Stimulated activated naive CD4-positive, alpha-beta T cell treated with Interleukin-2 at 50 U/mL for 16 hours (primary cell): ENCODE measurements at places on chromosomes 1 and 21.
A peak's percentile ranks its signal among the peaks of the same experiment; 100 is the strongest.

DNA sequence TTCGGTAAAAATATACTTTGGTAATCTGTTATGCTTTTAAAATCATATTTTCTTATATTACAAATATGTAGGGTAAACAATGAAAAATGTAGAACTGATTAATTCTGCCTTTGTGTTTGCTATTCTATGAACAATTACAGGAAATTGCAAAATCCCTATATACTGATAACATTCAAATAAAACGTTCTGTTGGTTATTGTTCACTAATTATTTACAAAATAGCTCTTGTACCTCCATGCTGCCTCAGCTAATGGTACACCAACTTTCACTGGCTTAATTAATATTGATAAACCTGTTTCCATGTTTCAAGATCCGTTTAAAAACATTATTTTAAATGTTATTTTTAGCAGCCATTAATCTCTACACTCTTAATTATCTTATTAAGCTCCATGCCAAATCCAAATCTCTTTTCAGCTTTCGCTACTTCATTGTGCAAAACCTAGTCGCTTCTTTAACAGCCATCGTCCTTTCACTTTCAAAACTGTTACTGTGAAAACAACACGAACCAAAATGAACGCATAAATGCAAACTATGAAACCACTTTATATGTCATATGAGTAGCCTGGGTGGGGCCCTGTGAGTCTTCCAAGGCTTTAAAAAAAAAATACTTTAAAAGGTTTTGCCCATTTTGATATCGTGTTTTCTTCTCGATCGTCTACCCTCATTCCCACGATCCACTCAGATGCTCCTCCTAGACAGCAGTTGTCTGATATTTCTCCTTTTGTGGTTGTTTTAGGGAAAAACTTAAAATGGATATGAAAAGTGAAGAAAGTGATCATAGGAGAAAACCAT is 807.1 kb downstream of the USP25 start:
- DNase-seq, result no peak

DNA sequence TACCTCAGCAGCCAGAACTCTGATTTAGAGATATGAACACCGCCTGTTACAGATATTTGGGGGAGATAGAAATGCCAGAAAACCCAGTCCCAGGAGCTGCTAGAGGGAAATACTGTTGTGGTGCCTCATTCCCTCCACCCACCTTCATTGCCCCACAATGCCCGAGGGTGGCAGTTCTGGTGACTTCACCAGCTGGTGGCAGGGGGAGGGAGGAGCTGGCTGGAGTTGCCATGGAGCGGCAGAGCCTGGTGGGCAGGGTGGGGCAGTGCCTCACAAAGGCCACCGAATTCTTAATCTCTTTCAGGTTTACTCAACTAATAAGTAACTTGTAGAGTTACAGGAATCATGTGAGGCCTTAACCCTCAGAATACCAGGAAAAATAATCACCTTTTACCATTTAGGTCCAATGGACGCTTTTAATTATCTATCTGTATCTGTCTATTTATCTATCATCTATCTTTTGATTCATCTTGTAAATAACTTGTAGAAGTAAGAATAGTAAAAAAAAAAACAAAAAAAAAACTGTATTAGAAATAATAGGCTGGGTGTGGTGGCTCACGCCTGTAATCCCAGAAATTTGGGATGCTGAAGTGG is 11.7 kb upstream of the S100A11 start:
- peak; percentile 69 for DNase-seq

- no peak for DNase-seq
These were observed 261.9 kb downstream of the VAV3 start for GRCh38 chr1:107702946-107703571.

GRCh38 chr1:181173761-181174447 is 85.4 kb downstream of the IER5 start:
- no peak for DNase-seq

GRCh38 chr1:198590454-198590853 is 48.4 kb upstream of the PTPRC start:
- no peak for DNase-seq

- DNase-seq, result no peak
These were observed 24.0 kb downstream of the PLA2G5 start for GRCh38 chr1:20093940-20094391.

GRCh38 chr1:225710804-225711203 is 57.9 kb upstream of the ENAH start:
- no peak for DNase-seq

DNA sequence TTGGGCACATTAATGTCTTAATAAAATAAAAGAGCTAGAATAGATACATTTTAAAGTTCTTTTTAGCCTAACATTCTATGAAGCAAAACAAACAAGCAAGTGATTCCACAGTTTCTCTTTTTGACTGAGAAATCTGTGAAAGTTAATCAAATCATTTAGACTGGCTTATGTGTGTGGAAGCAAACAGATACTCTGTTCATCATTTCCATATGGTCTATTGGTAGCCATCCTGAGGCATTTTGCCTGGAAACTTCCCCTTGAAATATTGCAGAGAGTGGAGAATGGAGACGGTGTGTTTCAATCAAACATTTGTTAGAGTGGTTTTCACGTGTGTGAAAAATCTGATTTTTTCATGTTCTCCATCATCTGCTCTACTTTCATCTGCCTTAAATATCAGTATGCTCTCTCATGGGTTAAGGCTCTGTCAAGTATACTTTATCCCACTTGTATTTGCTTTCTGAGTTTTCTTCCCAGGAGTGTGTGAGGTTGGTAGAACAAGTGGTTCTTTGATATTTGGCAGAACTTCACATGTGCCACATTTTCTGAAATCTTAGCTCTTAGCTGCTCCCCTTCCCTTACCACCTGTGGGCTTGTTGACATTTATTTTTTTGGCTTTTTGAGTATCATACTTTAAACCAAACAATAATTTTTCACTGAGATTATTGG is 139.1 kb upstream of the PTGFR start:
- no peak for DNase-seq

GRCh38 chr21:32705901-32706300 is 21.9 kb downstream of the SYNJ1 start:
- DNase-seq, result no peak

- peak; percentile 72 for DNase-seq
These were observed 19.9 kb upstream of the IFNGR2 start for GRCh38 chr21:33383056-33383888.

DNA sequence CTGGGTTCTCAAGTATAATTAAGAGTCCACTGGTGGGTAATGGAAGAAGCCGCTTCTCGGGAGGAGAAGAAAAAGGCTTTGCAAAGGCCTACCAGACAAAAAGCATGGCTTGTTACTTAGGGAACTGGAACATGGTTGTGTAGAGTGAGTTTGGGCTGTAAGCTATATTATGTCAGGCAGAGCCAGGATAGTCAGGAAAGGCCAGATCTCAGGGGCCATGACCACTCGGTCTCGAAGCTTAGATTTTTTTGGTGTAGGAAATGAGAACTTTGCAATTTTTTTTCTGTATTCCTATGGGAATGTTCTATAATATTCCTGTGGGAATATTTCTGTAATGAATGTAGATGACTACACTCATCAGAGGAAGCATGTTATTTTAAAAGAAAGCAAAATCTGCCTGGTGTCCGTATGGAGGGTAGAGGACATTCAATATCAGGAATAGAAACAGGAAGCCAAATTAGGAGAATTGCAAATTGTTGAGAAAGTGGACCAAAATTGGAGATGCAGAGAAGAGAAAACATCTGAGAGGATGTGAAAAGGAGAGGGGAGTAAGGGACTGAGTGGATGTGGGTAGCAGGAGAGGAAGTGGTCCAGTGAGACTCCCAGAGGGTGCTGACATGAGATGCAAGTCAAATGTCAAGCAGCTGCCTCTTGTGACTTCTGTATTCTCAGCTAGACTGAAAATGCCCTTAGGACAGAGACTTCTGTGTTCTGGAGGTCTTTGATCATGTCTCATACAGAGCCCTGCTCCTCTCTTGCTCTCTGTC is 45.2 kb upstream of the HAO2 start:
- DNase-seq, result no peak

DNA sequence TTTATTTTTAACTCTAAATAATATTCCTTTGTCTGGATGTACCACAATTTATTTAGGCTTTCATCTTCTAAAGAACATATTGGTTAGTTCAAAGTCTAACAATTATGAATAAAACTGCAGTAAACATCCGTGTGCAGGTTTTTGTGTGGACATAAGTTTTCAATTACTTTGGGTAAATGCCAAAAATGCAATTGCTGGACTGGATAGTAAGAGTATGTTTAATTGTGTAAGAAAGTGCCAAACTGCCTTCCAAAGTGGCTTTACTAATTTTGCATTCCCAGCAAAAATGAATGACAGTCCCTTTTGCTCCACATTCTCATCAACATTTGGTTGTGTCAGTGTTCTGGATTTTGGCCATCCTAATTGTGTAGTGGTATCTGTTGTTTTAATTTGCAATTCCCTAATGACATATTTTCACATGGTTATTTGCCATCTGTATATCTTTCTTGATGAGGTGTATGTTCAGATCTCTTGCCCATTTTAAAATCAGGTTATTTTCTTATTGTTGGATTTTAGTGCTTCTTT is 113.8 kb downstream of the DPYD start:
- no peak for DNase-seq

GRCh38 chr1:79259390-79260336 is 253.1 kb upstream of the ADGRL4 start:
- DNase-seq, result no peak

DNA sequence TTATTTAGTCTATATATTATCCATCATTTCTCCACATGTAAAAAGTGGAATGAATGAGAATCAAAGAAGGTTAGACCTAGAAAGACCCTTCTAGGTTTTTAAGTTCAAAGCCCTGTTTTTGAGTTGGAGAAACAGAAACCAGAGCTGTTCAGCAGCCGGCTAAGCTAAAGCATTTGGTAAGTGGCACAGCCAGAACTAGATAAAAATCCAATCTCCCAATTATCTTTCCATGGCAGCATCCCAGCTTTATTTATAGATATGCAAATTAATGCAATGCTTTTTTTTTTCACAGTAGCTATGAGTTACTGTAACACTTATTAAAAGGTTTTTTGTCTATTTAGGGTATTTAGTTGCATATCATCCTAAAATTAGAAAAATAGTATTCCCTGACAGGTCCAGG is 85.1 kb downstream of the NIBAN1 start:
- DNase-seq, result no peak

- no peak for DNase-seq
These were observed 150.9 kb upstream of the VAMP3 start for GRCh38 chr1:7620196-7620595.

- DNase-seq, result no peak
These were observed 10.1 kb upstream of the TFF1 start for GRCh38 chr21:42376338-42376982.

DNA sequence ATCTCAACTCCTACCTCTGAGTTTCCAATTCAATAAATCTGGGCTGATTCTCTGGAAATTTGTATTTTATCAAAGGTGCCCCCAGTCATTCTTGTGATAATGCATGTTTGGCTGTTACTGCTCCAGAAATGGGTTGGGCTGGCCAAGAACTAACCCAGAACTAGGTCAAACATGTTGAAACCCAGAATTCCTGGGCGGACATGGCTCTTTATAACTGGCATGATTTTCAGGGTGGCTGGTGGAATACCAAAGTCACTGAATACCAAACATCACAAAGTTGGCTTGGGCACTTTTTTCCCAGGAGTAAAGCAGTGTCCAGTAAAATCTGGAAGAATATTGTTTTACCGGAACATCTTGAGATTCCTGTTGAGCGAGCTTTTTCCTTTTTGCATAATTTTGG is 89.4 kb upstream of the S1PR1 start:
- DNase-seq, result no peak

- DNase-seq, result no peak
These were observed 291.3 kb downstream of the NTNG1 start for GRCh38 chr1:107432108-107432507.

GRCh38 chr1:155183775-155184221 is 10.1 kb downstream of the TRIM46 start:
- DNase-seq, result no peak

GRCh38 chr1:174157157-174157806 is 2.0 kb upstream of the RABGAP1L start:
- peak; percentile 25 for DNase-seq

DNA sequence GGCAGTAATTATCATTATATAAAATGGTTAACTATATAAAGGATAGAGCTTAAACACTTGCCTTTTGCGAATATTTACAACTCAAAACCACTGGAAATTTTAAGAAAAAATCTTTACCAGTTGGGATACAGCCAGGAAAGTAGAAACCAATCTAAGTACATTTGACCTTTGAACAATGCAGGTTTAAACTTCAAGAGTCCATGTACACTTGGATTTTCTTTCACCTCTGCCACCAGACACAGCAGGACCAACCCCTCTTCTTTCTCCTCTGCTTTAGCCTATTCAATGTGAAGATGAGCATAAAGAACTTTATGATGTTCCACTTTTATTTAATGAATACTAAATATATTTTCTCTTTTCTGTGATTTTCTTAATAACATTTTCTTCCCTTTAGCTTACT is 361.1 kb downstream of the NEGR1 start:
- no peak for DNase-seq

DNA sequence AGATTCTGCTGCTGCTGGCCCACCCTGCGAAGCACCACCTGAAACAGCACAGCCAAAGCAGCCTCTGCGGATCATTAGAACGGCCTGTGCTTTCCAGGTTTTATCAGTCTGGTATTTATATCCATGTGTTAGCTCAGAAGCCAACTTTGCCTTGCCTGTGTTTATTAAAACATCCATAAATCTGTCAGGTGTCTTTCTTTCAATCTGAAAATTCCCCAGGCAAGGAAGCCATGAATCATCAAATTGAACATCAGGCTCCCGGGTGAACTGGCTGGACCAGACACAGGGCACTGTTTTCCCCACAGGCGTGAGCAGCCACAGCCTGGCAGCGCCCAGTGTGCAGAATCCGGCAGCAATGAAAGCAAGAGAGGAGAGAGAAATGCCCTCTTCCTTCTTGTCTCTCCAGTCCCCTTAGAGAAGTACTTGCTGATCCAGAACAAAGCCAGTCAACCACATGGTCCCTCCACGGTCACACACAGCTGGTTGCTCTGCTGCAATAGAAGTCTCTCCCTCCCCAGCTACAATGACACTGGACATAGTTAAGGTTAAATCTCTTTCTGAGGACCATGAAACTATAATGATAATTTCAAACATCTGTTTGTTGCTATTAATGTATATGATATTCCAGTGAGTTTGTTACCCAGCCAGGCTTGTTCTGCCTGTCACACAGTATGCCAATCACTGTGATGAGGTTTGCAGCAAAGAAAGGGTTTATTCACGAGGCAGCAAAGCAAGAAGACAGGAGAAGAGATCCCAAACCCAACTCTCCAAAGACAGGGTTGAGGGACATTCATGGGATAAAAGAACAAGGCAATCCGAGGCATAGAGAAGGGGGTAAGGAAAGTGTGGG is 212.1 kb upstream of the FMN2 start:
- no peak for DNase-seq
